ENCODE measurements at places on chromosomes 1 and 21.

DNA sequence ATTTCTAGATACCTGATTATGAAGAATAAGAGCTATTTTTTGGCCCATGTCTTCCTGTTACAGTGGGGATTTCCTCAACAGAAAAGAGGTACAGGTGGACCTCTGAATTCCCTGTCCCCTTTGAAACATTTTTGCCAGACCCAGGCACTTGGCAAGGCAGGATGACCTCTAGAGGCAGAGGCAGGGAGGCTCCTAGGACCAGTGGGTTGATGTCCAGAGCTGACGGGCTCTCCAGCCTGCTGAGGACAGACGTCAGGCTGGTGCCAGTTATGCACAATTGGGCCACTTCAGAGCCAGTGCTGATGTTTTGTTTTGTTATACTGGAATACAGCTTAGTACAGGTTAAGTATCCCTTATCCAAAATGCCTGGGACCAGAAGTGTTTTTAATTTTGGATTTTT lies 18.5 kb upstream of the A3GALT2 start:
- DNase-seq, result no peak

DNA sequence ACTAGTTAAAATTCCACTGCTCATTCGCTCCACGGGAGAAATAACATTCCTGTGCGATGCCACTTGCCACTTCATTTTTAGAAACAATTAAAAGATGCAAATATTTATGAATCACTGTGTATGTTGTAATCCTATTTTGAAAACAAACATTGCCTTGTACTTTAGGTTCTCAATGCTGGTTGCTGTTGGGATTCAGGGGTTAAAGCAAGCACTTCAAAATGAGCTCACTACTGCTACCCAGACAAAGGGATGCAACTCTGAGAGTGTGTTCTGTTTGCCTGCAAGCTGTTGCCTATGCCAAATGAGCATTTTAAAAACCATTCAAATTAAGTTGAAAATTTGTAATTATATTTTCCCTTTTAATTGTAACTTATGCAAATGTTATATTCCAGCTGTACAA lies 87.5 kb downstream of the RWDD3 start:
- DNase-seq, result no peak

GRCh38 chr1:147111381-147112130 lies 60.7 kb downstream of the PRKAB2 start:
- no peak for DNase-seq

GRCh38 chr1:8384088-8384487 lies 66.2 kb downstream of the SLC45A1 start:
- DNase-seq, result no peak

- DNase-seq, result no peak
Observed at GRCh38 chr1:22709227-22709626, 1.4 kb upstream of the EPHB2 start.

DNA sequence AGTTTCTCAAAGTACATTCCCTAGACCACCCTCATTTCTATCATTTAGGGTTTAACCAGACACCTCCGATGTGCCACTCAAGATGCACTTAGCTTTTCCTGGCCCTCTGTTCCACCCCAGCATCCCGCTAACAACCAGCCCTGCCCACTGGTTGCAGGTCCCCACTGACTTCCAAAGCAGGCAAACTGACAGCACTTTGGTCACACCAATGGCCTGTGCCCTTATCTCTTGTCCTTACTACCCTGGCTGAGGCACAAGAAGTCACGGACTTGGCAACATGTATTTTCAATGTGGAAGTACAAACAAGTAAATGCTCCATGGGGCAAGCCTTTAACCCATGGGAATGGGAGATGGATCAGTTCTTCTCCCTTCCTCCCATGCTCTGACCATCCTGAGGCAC lies 357.1 kb downstream of the OMA1 start:
- DNase-seq, result no peak

GRCh38 chr1:152049291-152050083 lies 12.7 kb upstream of the S100A11 start:
- no peak for DNase-seq

DNA sequence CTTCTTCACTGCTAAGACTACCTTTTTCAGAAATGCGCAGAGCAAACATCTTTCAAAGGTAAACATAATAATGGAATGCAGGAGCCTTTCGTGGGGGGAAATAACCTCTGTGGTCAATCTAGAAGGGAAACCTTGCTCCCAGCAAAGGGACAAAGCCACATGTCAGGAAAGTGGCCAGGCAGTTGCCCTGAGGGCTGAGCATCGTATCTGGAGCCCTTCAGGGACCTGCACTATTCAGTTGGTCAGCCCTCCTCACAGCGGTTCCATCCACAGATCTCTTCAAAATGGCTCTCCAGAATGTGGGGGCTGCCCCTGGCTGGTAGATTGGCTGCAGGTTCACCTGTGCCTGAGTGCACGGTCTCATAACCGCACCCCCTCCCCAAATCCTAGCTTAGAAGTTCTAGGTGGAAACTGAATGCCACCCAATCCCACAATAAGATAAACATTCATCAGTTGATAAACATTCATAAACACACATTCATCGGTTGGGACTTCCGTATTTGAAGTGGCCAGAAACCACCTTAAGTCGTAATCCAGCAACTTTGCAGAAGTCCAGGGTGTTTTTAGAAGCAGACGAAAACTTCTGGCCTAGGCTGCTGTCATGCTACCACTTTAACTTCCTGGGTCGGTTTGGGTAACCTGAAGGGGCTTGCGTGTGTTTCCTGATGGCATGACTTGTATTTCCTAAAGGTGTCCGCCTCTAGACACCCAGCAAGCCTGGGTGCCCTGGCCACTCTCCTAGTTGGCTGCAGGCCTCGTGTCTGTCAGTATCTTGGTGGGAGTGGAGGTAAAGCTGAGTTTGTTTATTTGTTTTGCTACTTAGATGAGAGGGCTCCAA lies 50.5 kb downstream of the RASSF5 start:
- DNase-seq, result no peak

GRCh38 chr1:155645034-155645598 lies 35.1 kb downstream of the MSTO1 start:
- DNase-seq, result no peak

- no peak for DNase-seq
Observed at GRCh38 chr1:154992721-154993571, 440 bp upstream of the LENEP start.

DNA sequence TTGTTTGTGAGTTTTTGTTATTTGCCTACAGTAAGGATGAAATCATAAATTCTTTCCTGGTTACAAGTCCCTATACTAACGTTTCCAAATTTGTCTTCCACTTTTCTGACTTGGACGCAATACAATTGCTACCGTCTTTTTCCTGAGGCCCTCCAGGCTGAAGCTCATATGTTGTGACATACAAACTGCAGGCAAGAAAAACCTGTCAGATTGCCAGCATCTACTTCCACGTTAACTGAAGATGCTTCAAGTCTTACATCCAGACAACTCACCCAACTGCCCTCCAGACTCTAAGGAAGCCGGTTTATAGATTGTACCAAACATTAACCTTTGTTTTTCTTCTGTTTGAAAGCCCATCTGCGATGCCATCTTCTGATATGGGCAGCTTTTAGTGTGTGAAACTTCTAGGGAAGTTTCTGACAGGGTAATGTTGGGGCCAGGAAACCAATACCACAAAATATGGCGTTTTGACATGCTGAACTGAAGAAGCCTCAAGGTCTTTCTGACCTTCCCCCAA lies 21.4 kb upstream of the RNF11 start:
- no peak for DNase-seq

GRCh38 chr1:205913451-205914154 lies 29.7 kb downstream of the SLC26A9 start:
- no peak for DNase-seq

DNA sequence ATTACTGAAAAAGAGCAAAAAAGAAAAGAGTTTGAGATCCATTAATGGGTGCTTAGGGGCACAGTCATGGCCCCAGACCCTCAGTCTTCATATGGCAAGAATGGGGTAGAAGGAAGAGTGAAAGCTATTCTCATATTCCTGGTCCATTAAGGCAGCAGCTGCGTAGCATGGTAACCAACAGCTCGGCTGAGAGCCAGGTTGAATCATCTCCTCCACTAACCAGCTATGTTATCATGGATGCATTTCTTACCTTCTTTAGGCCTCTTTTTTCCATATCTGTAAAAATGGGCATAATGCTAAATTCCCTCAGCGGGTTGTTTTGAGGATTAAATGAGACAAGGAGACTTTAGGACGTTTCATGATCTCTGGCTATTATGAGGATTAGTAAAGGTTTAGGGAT lies 15.0 kb upstream of the SARS1 start:
- no peak for DNase-seq

- DNase-seq, result no peak
Observed at GRCh38 chr1:246428542-246429308, 78.4 kb downstream of the SMYD3 start.

DNA sequence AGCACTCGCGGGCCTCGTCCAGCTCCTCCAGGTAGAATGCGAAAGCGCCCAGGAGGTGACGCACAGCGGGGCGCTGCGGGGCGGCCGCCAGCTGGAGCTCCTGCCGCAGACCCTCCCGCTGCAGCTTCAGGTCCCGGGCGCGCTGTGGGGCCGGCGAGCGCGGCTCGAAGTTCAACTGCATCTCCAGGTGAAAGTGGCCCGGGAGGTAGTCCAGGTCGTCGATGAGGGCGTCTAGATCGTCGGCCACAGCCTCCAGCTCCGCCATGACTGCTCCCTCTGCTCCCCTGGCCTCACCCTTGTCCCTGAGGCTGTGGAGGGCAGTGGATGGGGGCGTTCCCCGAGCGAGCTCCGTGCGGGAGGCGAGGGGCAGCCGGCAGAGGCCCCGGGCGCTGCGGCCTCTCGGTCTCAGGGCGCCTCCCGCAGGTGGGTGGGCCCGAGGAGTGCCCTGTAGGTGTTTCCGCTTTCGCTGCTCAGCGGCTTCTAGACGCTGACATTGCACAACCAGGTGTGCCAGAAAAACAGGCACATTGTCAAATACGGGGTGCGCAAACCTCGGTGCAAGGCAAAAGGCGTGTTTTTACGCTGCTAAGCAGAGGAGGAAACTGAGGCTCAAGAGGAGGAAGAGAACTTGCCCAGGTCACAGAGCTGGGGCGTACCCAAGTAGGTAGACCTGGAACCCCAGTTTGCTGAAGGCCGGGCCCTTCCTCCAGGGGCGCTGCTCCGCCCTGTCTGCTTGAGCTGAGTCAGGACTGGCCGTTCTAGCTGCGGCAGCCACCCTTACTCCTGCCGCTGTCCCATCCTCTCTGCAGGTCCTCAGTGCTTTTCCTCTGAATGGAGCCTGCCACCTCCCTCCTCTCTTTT lies at the start of gene TTC22:
TTC22 (minus strand) TSS at position 425 of the 861 bp plus-strand sequence; CDS start at position 265, 160 bp downstream.
- peak; percentile 51 for DNase-seq

DNA sequence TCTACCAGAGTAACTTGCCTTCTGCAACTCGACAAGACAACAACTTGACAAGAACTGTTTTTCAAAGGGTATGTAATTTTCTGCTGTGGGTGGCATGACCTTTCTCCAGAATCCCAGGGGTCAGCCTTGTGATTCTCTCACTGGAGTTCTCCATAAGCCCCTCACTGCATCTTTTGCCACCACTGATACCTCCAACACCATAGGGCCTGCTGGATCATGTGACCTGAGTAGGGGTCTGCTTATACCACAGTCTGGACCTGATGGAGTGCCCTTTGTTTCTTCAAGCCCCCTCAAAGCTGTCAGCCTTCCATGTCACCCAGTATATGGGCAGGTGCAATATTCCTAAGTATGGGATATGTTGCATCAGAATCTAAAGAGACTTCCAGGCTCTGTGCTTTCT lies 31.6 kb upstream of the DIPK1A start:
- DNase-seq, result no peak

GRCh38 chr1:56123826-56124225 lies 455.5 kb downstream of the PLPP3 start:
- DNase-seq, result no peak

DNA sequence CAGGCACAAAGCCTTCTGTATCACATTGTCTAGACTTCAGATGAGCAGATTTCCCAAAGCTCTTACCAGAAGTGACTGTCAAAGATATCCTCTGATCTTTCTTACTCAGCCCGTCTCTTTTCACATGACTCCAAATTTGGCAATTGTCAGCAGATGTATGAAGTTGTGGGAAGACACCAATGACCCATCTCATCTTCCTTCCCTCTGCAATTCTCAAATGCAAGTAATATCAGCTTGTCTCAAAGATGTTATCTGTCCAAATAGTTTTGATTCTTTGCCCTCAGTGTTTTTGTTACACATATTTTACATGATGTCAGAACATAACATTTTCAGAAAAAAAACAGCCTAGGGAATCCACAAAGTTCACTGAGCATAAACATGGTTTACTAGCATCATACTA lies 45.1 kb upstream of the RGS2 start:
- no peak for DNase-seq

DNA sequence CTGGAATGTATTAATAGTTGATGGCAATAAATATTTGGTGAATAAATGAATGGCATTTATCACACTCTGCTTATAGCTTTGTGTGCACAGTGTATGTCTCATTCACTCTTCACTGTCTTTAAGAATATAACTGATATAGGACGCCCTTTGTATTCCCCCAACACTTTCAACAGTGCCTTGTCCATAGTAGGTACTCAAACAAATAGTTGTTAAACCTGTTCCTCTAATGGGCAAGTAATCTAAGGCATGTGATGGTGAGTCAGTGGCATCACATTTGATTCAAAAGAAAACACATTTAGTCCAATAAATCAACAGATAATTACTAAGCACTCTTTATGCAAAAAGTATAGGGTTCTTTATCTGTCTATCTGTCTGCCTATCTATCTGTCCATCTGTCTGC lies 11.2 kb upstream of the RXRG start:
- no peak for DNase-seq

GRCh38 chr1:151309811-151310323 lies 17.3 kb downstream of the PI4KB start:
- no peak for DNase-seq

- no peak for DNase-seq
Observed at GRCh38 chr1:153985941-153986761, at the start of gene RAB13. TSS of gene RAB13 (minus strand) at chr1:153986339. CDS start at chr1:153986236, 103 bp downstream.

GRCh38 chr1:228166170-228166936 lies 749 bp downstream of the IBA57 start:
- DNase-seq, result no peak

DNA sequence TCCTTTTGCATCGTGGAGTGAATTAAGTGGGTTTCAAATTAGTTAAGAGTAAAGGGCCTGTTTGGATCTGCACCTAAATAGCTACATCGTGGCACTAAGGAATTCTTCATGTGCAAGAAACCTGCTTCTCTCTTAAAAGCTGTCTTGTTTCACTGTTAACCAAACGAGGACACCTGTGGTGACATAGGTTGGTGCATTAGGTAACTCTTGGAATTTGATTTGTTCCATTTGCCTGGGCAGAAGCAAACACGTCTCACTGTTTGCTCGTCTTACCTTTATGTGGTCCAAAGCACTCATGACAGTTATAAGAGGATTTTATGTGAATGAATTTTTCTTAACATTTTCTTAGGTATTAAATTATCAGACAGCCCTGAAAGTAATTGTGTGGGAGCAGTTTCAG lies 60.9 kb downstream of the PRDM2 start:
- no peak for DNase-seq

GRCh38 chr1:205678286-205679111 lies 1.8 kb downstream of the SLC45A3 start:
- no peak for DNase-seq

- no peak for DNase-seq
Observed at GRCh38 chr1:75539230-75540116, 71.4 kb downstream of the SLC44A5 start.

- DNase-seq, result no peak
Observed at GRCh38 chr1:151806170-151806569, 951 bp upstream of the LINGO4 start.

- DNase-seq, result no peak
Observed at GRCh38 chr1:154179946-154180687, 11.8 kb downstream of the TPM3 start.

All from activated T-helper 1 cell treated with Interleukin-2 at 50 U/mL for 16 hours (primary cell).